ENCODE measurements at places on chromosomes 13 and 19. TPM values are rescaled to one million over a fixed set of nuclear protein-coding genes. Genes with fewer than 3 reads are reported as not detected.

DNA sequence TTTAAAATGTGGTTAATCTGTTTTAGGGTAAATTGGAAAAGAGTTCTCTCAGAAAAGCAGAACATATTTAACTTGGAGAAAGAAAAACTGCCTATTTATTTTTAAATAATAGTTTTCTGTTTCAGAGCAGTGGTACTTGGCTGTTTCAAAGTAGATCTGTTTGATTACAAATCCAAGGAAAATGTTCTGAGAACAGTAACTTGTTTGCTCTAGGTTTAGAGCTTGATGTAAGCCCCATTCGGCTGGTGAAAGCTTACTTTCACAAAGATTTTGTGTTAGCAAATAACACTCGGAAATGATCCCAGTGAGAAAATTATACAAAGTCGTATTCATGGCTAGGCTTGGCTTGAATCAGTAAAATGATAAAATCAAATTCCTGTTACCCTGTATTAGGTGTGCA, 395.8 kb upstream of the GPC6 start:
- no peaks in the 10 kb centered on the region for H3K27me3 ChIP-seq
- DNase-seq: no peak
- no peak overlapping the region for H3K27ac ChIP-seq
- no peaks in the 10 kb centered on the region for H3K4me1 ChIP-seq
- H3K4me3 ChIP-seq: no peak overlapping the region
- no peaks in the 10 kb centered on the region for H3K36me3 ChIP-seq

DNA sequence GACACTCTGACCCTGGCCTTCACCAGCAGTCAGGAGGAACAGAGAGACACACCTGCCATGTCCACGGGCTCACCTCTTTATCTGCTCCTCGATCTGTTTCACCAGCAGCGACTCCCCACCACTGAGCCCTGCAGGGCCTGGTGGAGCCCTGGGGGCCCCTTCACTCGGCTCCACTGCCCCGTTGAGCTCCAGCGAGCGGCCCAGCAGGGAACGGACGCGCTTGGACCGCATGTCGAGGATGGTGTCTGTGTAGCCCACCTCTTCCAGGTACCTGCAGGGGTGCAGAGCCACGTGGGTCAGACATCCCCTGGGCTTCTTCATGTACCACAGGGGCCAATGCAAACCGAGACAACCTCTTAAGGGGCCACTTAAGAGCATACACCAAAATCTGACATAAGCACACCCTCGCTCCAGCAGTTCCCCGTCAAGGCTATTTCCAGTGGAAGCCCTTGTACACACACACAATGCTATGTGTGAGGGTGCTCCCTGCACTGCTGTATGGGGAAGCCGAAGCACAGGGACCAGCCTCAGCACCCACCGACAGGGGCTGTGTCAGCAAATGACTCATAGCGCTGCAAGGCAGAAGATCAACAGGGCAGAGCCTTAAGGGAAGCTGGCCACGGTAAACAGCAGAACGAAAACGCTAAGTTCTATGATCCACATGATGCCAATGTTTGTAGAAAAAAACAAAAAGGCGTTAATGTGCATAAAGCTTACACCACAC, 12.7 kb upstream of the FKRP start:
- H3K36me3 ChIP-seq: peaks cover 36% of the 10 kb centered on the region
- DNase-seq: no peak
- no peaks in the 10 kb centered on the region for H3K4me1 ChIP-seq
- H3K4me3 ChIP-seq: no peak overlapping the region
- H3K27me3 ChIP-seq: no peaks in the 10 kb centered on the region

- H3K4me3 ChIP-seq: no peak overlapping the region
- no peak overlapping the region for H3K27ac ChIP-seq
- no peaks in the 10 kb centered on the region for H3K4me1 ChIP-seq
- H3K27me3 ChIP-seq: no peaks in the 10 kb centered on the region
- no peaks in the 10 kb centered on the region for H3K36me3 ChIP-seq
Measured at GRCh38 chr13:105519771-105520170, 1015.7 kb downstream of the EFNB2 start.

DNA sequence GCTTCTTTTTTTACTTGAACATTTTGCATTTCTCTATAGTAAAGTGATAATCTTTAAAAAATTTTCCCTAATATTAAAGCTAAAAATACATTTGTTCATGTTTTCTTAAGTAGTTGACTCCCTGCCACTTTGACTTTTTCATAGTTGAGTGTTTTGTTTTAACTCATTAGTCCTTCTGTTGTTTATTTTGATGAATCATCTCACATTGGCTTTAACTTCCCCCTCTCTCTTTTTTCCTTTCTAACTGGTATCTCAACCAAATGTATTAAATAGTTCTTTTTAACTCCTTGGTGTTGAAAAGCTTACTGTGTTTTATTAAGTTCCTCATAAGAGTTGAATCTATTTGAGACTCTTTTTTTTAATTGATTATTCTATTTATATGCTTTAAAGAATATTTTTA, 2.8 kb downstream of the TNFSF13B start:
- H3K27ac ChIP-seq: no peak overlapping the region
- DNase-seq: no peak
- no peaks in the 10 kb centered on the region for H3K27me3 ChIP-seq
- H3K4me3 ChIP-seq: no peak overlapping the region
- no peaks in the 10 kb centered on the region for H3K36me3 ChIP-seq

- no peaks in the 10 kb centered on the region for H3K36me3 ChIP-seq
- H3K27ac ChIP-seq: no peak overlapping the region
- no peak overlapping the region for H3K4me3 ChIP-seq
- H3K4me1 ChIP-seq: no peaks in the 10 kb centered on the region
- no peaks in the 10 kb centered on the region for H3K27me3 ChIP-seq
Measured at GRCh38 chr13:63206461-63206860, 1790.8 kb upstream of the PCDH20 start.

- DNase-seq: no peak
- H3K27ac ChIP-seq: no peak overlapping the region
- no peaks in the 10 kb centered on the region for H3K4me1 ChIP-seq
- no peaks in the 10 kb centered on the region for H3K36me3 ChIP-seq
- no peak overlapping the region for H3K4me3 ChIP-seq
- no peaks in the 10 kb centered on the region for H3K27me3 ChIP-seq
Measured at GRCh38 chr13:41568972-41569351, 111.6 kb downstream of the RGCC start.

MIER2 gene
- 19.1 TPM for total RNA-seq

FAM216B gene
- total RNA-seq: 0.08 TPM

NLRP4 gene
- not detected for total RNA-seq

TEKTIP1 gene
- total RNA-seq: 4.7 TPM

Data from colonic mucosa (tissue), 4 donors.